ENCODE measurements at places on chromosomes 2 and 18.
A peak's percentile ranks its signal among the peaks of the same experiment; 100 is the strongest.

- DNase-seq: no peak
Observed at GRCh38 chr2:15842758-15843666, 97.3 kb upstream of the MYCN start.

DNA sequence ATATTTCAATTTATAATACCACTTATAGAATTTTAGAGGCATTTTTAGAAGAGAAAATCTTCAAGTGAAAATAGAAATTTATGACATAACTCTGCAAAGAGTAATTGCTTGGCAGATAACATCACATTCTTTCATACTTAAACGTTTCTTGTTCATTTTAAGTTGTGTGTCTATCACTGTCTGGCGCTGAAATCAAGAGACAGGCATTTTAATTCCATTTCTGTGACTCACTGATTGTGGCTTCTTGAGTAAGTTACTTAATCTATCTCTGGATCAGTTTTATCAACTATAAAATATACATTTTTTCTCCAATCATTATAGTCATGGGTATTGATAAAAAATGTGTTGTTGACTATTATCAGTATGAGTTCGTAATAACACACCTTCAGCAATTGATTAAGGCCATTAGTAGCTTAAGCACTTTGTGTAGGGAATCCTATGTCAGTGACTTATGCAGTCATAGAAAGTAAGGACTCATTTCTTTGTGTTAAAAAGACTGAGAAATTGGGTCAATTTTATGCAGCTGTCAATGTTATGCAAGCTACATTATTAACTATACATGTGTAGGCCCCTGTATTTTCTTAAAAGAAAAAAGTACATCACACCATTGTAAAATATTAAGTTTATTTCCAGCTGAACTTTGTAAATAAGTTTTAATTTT is 497.3 kb downstream of the CCDC85A start:
- no peak for DNase-seq

DNA sequence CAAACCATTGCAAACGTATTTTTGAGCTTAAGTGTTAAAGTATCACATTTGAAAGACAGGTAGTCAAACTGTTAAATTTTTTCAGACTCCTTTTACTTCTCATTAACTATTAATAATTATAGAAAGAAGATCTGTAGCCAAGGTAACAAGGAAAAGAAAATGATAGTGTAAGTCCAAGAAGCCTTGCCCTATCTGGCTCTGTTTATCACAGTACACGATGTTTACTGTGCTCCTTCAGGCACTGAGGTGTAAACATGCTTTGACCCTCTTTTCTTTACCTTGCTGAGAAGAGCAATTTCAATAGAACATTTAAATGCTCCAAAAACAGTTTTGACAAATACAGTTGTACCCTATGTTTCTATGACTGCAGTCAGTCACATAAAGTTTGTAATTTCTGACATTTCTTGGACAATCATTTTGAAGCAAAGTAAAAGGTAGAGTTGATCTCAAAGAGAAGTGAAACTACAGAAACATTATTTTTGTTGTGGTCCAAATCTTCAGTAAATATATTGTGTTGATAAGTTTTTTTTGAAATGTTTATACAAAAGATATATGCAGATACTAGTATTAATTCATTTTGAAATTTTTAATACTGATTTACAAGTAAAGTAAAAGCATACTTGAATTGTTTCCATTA is 152.6 kb upstream of the KYNU start:
- no peak for DNase-seq

DNA sequence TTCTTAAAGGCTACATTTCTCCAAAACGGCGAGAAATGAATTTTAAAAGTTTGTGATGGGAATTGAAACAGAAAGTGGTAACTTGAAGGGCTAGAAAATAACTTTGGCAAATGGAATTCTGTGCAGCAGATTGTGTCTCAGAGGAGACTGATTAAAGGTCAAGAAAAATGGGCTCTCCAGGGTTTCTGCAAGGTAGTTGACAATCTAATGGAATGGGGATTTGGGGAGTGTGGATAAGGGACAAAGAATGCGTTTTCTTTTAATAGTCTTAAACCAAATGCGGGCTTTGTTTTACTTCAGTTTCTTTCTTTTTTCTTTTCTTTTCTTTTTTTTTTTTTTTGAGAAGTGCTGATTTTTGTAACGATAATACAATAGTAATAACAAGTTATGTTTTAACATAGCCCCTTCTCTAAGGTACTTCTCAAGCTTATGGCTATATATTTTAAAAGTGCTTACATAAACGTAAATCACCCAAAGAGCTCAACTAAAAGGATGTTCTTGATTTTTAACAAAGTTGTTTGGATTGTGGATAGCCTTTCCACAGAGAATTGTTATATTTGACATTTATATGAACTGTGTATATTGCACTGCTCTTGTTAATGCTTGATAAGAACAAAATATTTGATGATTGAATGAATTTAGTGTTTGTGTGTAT is 36.6 kb downstream of the CAMKMT start:
- no peak for DNase-seq

- DNase-seq: peak; percentile 66
Observed at GRCh38 chr2:196079052-196079451, 10.4 kb upstream of the DNAH7 start.

- DNase-seq: peak; percentile 39
Observed at GRCh38 chr2:200862532-200863000, 1.9 kb downstream of the CLK1 start.

DNA sequence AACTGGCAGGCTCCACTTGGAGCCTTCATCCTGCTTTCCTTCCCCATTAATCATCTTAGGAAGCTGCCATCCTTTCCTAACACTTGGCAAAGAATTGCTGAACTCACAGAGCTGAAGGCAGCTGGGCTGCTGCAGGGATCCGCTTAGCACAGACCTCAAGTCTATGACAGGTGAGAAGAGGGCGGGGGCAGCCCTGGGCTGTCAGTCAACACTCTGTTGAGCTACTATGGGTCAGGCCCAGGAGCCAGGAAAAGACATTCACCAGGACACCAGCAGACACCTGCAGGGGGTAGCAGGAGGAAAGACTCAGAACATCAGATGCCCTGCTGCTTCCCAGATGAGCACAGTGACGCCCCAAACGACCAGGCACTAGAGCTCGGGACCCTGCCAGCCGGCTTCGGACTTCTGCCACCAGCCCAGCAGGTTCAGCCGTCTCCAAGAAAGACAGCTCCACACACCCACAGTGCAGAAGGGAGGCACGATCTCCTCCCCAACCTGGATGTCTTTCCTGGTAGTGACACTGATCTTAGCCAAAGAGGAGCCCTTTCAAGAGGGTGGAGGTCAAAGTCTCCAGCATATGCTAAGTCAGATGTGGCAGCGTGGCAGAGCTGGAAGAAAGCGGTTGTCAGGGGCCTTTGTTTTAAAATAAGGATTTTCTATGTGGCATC is 55.2 kb downstream of the SNORC start:
- no peak for DNase-seq

- DNase-seq: no peak
Observed at GRCh38 chr2:30486655-30487054, 39.6 kb downstream of the LCLAT1 start.

DNA sequence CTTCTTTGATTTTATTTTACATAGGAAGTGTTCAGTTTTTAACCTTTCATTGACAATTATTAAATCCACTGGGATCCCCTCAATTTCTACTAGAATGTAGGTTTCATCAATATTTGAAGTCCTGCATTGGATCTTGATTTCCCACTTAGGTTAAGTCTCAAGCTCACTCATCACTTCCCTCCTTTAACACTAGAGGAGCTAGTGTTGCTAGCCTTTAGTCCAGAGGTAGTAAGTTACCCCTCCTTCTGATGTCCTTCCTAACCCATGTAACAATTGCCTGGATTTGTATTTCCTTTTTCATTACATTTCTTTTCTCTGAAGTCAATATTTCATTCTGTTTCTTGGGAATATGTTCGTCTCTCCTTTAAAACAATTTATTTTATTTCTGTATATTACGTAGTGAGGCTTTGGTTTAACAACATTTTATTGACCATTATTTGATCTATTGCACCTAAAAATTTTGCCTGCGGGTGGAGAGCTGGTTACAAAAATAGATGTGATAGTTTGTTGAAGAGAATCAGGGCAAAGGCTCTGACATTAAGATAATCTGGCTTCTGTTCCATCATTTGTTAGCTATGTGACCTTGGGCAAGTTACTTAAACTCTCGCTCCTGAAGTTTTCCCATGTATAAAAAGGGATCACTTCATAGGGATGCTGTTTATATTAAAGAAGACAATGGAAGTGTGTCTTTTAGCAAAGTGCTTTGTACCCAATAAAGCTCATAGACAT is 833.0 kb downstream of the SLC4A3 start:
- DNase-seq: no peak

GRCh38 chr2:3741396-3741795 is 38.0 kb downstream of the DCDC2C start:
- no peak for DNase-seq

- DNase-seq: no peak
Observed at GRCh38 chr18:33444709-33445108, 4.2 kb upstream of the CCDC178 start.

DNA sequence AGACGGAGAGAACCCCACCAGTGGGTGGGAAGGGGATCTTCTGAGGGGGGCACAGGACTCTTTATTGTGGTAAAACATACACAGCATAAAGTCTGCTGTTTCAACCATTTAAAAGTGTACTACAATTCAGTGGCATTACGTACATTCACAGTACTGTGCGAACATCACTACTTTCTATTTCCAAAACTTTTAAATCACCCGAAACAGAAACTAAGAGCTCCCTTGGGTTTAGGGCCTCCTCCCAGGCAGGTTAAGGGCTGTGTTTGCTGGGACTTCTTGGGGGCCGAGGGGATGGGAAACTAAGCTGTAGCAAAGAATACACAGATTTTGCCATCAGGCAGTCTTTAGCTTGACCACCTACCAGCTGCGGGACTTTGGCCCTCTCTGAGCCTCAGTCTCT is 242.0 kb downstream of the HAUS1 start:
- DNase-seq: no peak

GRCh38 chr2:64454386-64455332 is 697 bp downstream of the LGALSL start:
- DNase-seq: peak; percentile 37

DNA sequence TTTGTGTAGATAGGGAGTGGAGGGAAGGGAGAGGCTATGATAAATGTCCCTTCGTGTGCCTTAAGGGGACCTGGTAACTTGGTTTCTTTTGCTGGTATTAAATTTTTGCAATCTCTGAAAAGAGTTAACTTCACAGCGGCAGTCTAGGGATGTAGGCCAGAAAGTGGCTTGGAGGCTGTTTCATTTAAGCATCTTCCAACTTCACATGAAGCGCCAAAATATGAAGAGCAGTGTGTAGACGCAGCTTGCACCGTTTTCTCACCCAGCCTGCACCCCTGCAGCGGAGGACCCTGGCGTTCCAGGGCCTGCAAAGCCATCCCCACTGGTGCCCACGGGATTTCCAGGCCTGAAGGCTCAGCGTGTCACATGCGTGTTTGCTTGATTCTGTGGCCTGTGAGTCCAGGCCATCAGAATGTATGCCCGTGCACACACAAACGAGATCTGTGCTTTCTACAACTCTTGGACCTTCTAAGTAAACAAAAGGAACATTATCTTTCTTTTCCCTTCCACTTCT is 87.2 kb upstream of the EPB41L3 start:
- DNase-seq: no peak
